Activated CD4-positive, alpha-beta T cell treated with anti-CD3 and anti-CD28 coated beads for 36 hours (primary cell): ENCODE measurements at places on chromosomes 1 and 21. TPM values are rescaled to one million over a fixed set of nuclear protein-coding genes. Genes with fewer than 3 reads are reported as not detected.

Gene MYCL
- total RNA-seq: 0.16 TPM

Gene NHLH1
- 0.32 TPM for total RNA-seq

Gene OLFM3
- not detected for total RNA-seq

Gene LRRC3
- 2.7 TPM for total RNA-seq

Gene STYXL2
- total RNA-seq: not detected

Gene SH3BGR
- total RNA-seq: 2.7 TPM

Gene RGS4
- total RNA-seq: not detected

Gene ARHGAP29
- total RNA-seq: 0.21 TPM

Gene SH2D2A
- 211 TPM for total RNA-seq

Gene CYP2J2
- total RNA-seq: 1.3 TPM

- DNase-seq: no peak
These were observed 35.6 kb downstream of the DHCR24 start for GRCh38 chr1:54851406-54851805.

DNA sequence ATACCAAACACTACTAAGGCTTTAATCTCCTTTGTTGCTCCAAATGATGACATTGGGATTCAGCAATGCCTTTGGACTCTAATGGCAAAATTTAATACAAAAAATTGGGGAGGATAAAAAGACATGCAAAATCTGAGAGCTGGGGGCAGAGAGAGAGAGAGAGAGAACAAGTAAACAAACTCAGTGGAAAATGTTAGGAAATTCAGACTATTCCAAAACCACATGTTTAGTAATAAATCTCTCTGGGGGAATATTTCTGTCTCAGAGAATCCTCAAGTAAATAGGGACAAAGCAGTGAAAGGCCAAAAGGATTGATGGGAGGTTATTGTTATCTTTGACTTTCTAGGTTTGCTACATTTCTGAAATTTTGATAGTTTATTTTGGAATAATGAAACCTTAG lies 65.7 kb downstream of the PLA2G4A start:
- no peak for DNase-seq

DNA sequence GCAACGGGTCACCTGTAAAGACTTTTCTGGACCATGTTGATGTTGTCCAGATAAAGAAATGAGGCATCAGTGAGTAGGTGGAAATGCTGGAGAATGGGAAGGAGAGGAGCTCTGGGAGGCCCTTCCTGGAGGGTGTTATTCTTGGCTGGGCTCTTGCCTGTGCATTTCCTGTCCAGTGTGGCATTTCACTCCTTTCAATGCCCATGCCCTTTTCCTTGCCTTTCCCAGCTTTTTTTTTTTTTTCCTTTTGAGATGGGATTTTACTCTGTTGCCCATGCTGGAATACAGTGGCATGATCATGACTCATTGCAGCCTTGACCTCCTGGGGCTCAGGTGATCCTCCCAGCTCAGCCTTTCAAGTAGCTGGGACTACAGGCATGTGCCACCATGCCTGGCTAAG lies 11.8 kb downstream of the NOS1AP start:
- no peak for DNase-seq

DNA sequence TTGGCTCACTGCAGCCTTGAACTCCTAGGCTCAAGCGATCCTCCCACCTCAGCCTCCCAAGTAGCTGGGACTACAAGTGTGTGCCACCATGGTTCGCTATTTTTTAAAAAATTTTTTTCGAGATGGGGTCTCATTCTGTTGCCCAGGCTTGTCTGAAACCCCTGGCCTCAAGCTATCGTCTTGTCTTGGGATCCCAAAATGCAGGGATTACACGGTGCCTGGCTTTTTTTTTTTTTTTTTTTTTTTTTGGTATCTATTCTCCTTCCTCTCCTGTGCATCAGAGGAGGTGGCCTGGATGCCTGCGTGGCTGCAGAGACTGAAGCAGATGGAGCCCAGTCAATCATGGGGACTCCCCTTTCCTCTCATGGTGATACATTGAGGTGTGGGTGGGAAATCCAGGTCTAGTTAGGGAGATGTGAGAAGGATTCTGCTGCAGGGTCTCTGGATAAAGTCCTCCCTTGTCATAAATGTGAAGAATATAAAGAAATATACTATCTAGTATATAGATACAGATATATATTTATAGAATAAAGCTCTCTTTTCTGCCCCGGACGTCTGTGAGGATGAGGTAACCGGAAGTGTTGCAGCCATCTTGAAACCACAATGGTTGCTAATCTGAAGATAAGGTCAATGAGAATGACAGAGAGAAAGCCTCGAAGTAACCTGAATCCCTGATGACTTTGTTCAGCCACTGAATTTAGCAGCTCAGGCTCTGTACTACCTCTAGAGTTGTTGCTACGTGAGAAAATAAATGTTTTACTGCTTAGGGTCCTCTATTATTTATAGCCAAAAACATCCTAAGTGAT lies 19.5 kb upstream of the RGSL1 start:
- DNase-seq: peak; percentile 61

DNA sequence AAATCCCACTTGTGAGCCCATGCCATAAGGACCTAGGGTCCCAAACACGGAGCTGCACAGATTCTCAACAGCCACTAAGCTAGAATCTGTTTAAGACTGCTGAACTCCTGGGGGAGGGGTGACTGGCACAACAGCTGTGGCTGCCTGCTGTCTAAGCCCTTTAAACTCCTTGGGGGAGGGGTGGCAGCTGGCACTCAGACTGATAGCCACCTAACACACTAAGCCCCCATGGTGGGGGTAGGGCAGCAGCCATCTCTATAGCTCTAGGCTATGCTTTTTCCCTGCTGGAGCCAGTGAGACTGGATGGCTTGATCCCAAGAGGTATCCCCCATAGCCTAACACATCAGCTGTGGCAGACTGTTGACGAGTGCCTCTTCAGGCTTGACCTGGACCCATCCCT lies 73.3 kb upstream of the FMO3 start:
- DNase-seq: no peak

DNA sequence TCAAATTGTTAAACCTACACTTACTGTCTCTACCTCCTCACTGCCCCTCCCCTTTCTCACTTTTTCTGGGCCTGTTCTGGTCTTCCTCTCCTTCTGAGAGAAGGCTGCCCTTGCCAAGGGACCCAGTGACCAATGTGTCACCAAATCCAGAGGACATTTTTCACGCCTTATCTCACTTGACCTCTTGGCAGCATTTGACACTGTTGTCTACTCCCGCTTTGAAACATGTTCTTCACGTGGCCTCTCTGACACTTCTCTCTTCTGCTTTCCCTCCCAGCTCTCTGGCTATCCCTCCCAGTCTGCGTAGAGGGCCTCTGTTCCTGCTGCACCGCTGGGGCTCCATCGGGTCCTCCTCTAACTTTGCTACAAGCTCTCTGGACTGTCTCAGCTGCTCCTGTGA lies 25.3 kb downstream of the KCNQ4 start:
- no peak for DNase-seq

GRCh38 chr1:96041470-96041869 lies 680.1 kb upstream of the PTBP2 start:
- no peak for DNase-seq

DNA sequence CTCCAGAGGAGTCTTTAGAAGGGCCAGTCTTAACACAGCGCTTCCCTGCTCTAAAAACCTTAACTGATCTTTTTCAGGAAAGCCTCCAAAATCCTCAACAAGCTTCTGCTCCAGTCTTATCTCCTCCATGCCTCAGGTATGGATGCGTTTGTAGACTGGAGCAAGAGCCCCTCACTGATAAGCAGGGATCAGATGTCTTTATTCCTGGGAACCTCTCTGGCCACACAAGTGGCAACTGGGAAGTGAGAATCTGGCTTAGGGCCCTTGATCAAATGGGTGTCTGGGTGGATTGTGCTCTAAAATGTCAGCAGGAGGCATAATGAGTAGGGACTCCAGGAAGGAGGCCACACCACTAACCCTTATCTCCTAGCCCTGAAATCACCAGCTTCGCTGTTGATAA lies 1.4 kb downstream of the ZBTB8A start:
- DNase-seq: no peak

GRCh38 chr1:118914379-118915161 lies 73.6 kb downstream of the TBX15 start:
- DNase-seq: no peak

- no peak for DNase-seq
These were observed 52.2 kb upstream of the IRF2BP2 start for GRCh38 chr1:234662148-234662547.

DNA sequence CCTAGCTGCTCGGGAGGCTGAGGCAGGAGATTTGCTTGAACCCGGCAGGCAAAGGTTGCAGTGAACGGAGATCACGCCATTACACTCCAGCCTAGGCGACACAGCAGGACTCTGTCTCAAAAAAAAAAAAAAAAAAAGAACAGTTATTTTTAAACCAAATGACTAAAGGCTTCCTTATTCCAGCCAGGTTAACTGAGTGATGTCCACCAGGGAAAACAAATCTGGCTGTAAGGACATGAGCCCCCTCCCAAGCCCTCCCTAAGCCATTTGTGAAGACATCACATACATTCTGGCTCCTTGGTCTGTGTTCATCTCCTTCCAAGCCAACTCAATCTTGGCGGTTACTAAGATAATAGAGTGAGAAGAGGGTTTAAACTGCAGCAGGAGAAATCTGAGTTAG lies 8.2 kb downstream of the TMCC2 start:
- DNase-seq: no peak

GRCh38 chr1:87794788-87795614 lies 466.3 kb downstream of the LMO4 start:
- DNase-seq: no peak
